ENCODE measurements at places on chromosomes 4 and X.

- no peak for DNase-seq
Observed at GRCh38 chr4:87071401-87071800, 136.6 kb downstream of the AFF1 start.

GRCh38 chr4:6011686-6012085 is 6.5 kb downstream of the C4orf50 start:
- no peak for DNase-seq

DNA sequence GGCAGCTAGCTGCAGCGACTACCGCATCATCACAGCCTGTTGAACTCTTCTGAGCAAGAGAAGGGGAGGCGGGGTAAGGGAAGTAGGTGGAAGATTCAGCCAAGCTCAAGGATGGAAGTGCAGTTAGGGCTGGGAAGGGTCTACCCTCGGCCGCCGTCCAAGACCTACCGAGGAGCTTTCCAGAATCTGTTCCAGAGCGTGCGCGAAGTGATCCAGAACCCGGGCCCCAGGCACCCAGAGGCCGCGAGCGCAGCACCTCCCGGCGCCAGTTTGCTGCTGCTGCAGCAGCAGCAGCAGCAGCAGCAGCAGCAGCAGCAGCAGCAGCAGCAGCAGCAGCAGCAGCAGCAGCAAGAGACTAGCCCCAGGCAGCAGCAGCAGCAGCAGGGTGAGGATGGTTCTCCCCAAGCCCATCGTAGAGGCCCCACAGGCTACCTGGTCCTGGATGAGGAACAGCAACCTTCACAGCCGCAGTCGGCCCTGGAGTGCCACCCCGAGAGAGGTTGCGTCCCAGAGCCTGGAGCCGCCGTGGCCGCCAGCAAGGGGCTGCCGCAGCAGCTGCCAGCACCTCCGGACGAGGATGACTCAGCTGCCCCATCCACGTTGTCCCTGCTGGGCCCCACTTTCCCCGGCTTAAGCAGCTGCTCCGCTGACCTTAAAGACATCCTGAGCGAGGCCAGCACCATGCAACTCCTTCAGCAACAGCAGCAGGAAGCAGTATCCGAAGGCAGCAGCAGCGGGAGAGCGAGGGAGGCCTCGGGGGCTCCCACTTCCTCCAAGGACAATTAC is 1.4 kb downstream of the AR start:
- DNase-seq: no peak

DNA sequence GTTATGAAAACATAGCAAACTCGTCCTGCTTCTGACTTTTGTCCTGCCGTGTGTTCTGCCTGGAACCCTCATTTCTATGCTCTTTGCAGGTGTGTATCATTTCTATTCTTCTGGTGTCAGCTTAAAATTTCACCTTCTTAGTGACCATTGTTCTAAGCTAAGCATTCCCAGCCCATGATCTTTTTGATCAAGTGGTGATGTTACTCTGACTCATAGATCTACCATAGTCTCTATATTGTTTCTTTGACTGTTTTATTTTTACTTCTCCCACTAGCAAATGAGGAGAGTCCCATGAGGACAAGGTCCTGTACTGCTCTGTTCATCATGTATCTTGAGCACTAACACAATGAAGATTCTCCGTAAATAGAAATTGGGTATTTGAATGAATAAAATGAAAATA is 14.1 kb upstream of the CXCL6 start:
- no peak for DNase-seq

DNA sequence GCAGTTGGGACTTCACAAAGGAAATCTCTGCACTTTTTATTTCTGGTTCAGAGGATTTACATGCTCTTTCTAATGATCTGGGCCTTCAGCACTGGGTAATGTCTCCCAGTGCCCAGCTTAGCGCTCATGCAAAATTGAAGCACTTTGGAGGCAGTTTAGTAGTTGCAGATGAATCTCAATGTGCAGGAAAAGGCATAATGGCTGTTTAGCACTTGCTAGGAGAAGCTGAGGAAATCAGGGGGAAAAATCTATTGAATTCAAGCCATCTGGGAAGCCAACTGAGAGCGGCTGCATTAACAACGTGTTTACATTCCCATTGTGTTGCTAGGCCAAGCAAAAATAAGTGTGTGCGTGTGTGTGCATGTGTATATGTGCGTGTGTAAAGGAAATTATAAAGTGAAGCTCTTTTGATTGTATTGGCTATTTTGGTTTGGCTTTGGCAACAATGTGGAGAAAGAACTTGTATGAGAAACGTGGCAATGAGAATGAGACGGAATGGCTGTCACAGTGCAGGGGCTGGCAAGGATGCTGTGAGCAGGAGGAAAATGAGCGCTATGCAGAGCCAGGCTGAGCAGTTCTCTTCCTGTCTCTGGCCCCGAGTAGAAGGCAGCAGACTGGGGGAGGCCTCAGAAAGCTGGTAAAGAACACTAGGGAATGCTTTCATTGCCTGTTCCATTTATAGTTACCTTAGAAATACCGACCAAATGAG is 231.5 kb downstream of the UNC5C start:
- DNase-seq: no peak

- DNase-seq: no peak
Observed at GRCh38 chr4:158410272-158410671, 111.4 kb upstream of the RXFP1 start.

- no peak for DNase-seq
Observed at GRCh38 chrX:40325161-40325560, 227.4 kb upstream of the BCOR start.

DNA sequence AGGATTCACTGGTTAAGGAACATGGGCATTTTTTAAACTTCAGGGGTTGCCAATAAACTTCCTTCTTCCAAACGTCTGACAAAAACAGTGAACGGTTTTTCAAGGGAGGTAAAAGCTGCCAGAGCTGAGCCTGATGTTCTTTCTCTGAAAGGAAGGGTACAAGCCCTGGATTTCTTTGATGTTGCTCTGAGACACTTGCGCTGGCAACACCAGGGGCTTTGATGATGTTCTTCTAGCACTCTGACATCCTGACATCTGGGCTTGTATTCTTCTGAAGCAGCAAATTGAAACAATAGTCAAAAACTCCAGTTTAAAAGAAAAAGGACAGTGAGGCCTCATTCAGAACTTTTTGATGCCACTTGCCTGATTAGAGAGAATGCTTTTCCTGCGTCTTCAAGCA is 11.8 kb downstream of the FTHL17 start:
- DNase-seq: no peak

GRCh38 chr4:102799816-102800215 is 27.5 kb downstream of the UBE2D3 start:
- DNase-seq: no peak

DNA sequence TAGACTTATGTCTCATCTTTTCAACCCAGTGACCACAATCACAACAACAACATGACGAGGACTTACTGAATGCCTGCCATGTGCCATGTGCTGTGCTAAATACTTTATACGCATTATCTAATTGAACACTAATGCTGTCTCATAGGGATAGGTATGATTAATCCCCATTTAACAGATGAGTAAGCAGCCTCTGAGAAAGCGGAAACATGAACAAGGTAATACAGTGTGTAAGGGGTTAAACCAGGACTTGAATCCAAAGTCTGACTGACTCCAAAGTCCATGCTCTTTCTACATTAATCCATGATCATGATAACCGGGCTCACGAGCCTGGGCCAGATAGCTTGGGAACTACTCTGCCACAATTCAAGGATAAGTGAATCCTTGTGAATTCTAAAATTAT is 105.3 kb upstream of the MBNL3 start:
- no peak for DNase-seq

- no peak for DNase-seq
Observed at GRCh38 chr4:70239131-70239883, 3.1 kb upstream of the CSN3 start.

DNA sequence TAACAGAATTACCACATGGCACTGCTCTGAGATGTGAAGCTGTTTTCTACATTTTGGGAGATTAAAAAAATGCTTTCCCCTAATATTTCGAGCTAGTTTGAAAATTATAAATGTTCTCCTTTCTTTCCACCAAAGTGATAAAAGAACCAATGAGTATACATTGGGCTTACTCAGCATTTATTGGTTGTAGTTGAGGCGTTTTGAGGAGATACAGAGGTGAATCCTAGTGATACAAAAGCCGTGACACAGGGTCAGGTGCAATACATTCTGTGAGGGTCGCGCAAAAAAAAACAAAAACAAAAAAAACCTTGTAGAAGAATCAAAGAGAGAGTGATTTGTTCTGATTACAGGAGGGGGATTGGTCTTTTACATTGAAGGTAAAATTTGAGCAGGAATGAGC is 32.4 kb upstream of the CYP4V2 start:
- no peak for DNase-seq

DNA sequence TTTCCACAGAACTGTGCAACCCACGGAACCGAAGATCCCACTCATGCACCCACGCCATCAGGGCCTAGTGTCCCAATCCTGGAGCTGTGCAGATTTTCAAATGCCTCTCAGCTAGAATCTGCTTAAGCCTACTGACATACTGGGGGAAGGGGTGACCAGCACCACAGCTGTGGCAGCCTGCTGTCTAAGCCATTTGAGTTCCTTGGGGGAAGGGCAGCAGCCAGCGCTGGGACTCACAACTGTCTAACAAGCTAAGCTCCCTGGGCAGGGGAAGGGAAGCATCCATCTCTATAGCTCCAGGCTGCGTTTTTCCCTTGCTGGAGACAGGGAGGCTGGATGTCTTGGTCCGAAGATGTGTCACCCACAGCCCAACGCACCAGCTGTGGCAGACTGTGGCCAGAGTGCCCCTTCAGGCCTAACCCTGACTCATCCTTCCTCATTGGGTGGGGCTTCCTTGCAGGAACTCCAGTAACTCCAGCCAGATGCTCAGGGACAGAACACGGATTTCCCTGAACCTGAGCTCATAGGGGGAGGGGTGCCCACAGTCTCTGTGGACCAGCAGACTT is 194.8 kb downstream of the CHRDL1 start:
- DNase-seq: no peak

- no peak for DNase-seq
Observed at GRCh38 chrX:76148041-76148665, 24.7 kb upstream of the PBDC1 start.

DNA sequence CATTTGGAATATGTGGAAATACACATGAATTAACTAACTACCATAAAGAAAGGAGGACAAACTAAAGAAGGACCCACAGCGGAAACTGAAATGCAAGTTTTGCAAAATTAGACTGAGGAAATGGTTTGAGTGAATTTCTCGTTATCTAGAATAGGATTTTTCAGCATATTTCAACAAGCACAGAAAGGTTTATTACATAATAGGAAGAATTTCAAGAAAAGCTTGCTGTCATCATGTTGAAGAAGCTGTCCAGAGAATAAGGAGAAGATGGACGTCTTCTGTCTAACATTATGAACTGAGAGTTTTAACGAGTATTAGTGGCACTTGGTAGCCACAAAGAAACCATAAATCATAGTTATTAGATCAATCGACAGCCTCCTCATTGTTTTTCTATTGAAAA is 45.0 kb downstream of the TEC start:
- no peak for DNase-seq

DNA sequence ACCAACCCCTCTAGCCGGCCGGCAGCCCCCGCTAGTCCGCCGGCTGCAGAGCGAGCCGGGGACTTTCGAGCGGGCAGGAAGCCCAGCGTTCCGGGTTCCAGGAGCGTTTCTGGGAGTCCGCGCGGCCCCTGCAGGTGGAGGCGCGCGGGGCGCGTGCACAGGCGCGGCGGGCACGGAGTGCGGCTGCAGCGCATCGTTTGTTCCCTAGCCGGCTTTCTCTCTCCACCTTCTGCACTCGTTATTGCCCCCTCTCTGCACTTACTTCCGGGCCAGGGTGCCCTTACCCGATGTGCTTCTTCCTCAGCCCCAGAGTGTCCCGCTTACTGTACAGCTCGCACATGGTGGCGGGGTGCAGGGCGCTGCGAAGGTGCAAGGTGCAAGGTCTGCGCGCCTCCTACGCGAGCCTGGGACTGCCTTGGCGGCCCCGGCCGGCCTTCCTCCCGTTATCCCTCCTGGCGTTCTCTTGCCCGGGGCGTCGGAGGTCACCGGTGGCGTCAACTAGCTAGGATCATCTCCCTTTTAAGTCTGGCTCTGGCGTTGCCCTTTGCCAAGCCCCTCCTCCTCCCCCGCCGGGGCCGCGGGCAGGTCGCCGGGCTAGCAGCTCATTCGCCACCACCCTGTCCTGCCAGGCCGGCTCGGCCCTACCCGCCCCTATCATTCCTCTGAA is at the start of gene ETNPPL:
Gene ETNPPL (minus strand): TSS at position 495 of the 667 bp plus-strand sequence. CDS start 155 bp downstream, at position 340.
- no peak for DNase-seq

GRCh38 chr4:123421227-123421936 is 24.8 kb downstream of the SPRY1 start:
- no peak for DNase-seq

DNA sequence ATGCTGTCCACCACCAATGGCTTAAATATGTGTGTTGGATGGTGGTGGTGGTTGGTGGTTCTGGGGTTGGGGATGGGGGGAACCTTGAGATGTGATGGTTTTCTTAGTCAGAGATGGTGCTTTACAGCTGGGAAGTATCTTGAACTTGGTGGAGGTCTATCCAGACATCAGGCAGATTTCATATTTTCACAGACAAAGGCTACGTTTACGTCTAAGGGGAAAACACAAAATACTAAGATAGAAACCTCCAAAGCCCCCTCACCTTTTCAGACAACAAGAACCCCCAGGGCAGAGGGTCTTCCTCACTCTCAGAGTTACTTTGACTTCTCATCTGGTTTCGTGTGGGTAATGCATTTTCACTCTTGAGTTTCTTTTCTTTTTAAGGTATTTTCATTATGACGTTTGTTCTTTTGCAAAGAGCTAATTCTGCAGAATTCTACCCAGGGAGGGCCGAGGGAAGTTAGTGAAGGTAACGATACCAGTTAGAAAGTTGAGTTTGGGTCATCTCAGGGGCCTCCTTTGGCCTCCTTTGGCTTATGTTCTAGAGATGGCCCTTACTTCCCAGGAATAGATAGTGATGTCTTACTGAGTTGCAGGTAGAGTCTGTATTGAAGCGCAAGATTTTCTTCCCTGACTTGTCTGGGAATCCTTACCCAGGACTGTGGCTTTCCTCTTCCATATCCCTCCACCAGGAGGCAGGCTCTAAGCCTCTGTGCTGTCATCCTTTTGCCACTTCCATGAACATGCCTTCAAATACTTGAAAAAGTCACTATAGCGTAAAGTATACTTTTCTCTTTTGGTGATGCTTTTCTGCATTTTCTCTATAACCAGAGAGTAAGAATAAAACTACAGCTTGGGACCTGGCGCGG is 31.9 kb downstream of the RHOH start:
- no peak for DNase-seq

DNA sequence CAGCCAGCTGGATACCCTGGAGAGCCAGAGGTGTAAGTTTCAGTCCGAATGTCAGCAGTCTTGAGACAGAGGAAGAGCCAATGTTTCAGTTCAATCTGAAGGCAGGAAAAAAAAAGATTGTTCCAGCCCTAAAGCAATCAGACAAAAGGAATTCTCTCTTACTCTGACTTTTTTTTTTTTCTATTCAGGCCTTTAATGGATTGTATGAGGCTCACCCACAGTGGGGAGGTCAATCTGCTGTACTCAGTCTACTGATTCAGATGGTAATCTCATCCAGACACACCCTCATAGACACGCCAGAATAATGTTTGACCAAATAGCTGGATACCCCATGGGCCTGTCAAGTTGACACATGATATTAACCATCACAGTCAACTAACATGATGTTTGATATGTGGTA is 51.9 kb downstream of the TEX13A start:
- DNase-seq: no peak

GRCh38 chr4:22510750-22511149 is 5.1 kb downstream of the ADGRA3 start:
- no peak for DNase-seq

GRCh38 chr4:12924253-12924652 is 559.9 kb downstream of the RAB28 start:
- no peak for DNase-seq

GRCh38 chrX:15107367-15107988 is 162.4 kb downstream of the ASB9 start:
- no peak for DNase-seq

All from NCI-H2107 (cell line).